ENCODE measurements at places on chromosomes 2 and 18.

DNA sequence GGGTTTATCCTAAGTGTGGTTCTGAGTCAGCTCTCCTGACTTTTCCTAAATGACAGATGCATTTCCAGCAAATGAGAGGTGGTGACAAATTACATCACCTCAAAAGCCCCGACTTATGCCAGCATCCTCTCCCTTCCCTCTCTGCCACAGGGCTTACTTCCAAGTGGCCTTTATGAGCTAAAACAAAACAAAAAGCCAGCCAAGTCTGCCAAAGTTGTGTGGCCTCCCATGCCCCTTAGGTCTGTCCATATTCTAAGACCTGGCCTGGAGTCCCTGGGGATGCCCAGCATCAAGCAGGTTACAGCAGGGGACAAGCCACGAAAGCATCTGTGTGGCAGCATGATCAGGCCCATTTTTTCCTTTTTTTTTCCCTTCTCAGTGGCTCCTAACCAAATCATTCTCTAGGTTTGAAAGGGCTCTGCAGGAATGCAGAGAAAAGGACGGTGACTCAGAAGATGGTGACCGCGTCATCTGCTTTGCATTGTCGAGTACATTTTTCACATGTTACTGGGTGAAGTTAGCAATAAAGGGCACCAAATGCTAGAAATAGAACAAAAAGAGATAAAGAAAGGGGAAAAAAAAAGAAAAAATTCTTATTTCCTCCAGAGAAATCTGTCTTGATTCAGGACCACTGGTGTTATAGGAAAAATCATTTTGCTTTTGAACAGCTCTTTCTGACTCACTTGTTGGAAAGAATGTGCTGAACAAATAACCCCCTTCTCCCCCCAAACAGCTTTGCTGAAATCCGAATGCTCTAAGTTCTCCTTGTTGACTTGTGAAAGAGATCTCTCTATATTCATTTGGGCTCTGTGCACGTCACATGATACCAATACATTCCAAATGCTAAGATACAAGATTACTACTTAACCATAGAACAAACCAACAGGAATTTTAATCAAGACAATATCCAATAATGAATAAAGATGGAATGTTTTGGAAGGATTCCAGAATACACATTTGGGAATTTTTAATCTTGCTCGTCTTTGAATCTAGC, 178.7 kb downstream of the EN1 start:
- DNase-seq, result no peak

DNA sequence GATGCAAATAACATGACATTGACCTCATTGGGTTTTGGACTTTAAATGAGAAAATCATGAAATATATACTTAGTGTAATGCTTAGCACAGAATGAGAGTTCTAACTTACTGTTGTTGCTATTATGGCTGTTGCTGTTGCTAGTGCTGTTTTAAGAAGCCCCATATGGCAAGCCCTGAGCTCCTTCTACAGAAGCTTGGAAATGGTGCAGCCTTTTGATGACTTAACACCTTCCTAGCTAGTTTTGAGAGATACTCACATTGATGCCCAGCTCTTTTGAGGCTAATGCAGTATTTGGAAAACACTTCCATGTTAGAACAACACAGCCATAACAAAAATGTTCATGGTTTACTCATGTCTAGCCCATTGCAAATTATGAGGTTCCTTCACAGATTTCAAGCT, 30.9 kb downstream of the OSR1 start:
- DNase-seq, result no peak

DNA sequence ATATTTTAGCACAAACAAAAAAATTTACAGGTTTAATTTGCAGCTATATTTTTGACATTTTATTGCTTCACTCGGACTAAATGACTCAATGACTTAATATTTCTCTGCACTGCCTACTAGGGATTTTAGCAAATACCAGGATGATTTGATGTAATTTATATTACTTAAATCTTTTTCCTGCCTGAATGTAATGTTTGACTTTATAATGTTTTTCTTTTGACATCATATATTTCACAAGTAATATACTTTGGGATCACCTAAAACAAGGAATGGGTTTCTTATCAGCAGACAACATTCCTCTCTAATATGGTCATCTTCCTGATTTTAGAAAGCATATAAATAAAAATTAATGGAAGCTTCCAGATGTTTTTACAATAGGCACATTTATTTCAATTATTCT, 253.2 kb upstream of the EPC2 start:
- no peak for DNase-seq

- DNase-seq, result no peak
These were observed 59.9 kb downstream of the MYOM1 start for GRCh38 chr18:3159830-3160229.

GRCh38 chr2:100365434-100365833, 43.1 kb upstream of the LONRF2 start:
- no peak for DNase-seq

- no peak for DNase-seq
These were observed 96.4 kb upstream of the DDX18 start for GRCh38 chr2:117718048-117718447.

DNA sequence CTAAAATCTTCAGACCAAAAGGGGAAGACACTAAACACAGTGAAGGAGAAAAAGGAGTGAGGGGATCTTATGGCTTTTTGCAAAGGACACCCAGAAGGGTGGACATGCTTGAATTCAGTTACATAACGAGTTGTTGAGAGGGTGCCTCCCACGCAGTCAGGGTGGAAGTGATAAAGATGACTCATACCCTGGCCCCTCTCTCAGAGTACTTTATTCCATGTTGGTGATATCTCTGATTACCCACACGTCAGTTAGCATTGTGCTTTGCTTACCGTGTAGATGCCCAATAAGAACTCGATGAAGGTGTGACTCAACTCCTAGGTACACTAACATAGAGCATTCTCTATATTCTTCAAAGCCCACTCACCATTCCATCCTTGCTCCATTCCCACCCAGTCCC, 44.4 kb downstream of the EN1 start:
- no peak for DNase-seq

GRCh38 chr2:127637725-127638252, 8.2 kb upstream of the GPR17 start:
- no peak for DNase-seq

DNA sequence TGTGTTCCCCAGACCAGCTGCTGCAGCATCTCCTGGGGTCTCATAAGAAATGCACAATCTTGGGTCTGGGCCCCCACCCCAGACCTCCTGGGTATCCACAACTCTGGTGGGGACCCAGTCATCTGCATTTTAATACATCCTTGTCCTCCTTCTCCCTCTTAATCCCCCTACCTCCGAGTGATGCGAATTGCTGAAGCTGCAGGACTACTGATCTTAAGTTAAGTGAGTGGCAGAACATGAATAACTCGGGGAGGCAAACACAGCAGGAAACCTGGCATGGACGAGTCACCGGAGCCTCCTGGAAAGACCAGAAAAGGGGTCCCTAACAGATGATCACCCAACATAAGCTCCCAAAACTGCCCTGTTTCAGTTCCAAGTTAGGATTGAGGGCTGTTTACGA, 283.2 kb upstream of the MGAT5 start:
- DNase-seq, result no peak

GRCh38 chr2:179432751-179433150, 168.1 kb upstream of the SESTD1 start:
- no peak for DNase-seq
